Motor neuron (in vitro differentiated cells): ENCODE measurements at places on chromosomes 6 and 20. TPM values are rescaled to one million over a fixed set of nuclear protein-coding genes. Genes with fewer than 3 reads are reported as not detected.

PABPC1L gene
- 12.3 and 13.9 TPM in 2 replicates for total RNA-seq

RNF39 gene
- 0.58 and 1.8 TPM in 2 replicates for total RNA-seq

WFDC12 gene
- total RNA-seq = not detected in 2 replicates

PDCD2 gene
- total RNA-seq = 46.9 and 53.2 TPM in 2 replicates

GSTA3 gene
- not detected in 2 replicates for total RNA-seq

ESR1 gene
- 1.2 and 2.9 TPM in 2 replicates for total RNA-seq

PNPLA1 gene
- total RNA-seq = 0.07 TPM in 1 of 2 replicates, not detected in the other

GRCh38 chr6:105695461-105695860, 292.6 kb upstream of the PREP start:
- no peak for ATAC-seq

GRCh38 chr20:59672576-59672975, 68.2 kb downstream of the PHACTR3 start:
- ATAC-seq = no peak

DNA sequence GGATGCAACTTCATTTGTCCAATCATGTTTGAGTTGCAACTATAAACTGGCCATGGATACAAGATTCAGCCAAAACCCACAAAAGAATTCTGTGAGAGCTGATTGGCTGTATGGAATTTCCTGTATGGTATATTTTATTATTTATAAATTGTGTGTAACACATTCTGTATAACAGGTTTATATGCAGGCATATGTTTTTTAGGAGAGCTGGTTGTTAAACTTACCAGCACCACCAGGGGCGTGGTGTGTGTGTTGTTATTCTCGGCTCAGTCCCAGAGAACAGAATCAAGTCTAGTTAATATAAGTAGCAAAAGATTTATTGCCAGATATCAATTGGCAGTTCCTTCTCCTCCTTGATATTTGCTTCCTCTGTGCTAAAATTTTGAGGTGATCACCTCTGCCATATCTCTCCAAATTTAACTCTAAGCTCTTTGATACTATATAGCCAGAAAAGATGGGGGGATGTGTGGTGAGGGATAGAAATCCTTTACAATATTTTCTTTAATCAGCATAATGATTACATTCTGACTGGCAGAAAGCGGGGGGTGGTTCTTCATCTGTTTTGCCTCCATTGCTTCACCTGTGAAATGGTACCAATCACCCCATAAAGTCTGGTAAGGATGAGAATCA, 22.9 kb downstream of the CNBD2 start:
- peak; percentile 38 for ATAC-seq

- no peak for ATAC-seq
Observed at GRCh38 chr20:48832405-48832730, 4.6 kb upstream of the PREX1 start.

DNA sequence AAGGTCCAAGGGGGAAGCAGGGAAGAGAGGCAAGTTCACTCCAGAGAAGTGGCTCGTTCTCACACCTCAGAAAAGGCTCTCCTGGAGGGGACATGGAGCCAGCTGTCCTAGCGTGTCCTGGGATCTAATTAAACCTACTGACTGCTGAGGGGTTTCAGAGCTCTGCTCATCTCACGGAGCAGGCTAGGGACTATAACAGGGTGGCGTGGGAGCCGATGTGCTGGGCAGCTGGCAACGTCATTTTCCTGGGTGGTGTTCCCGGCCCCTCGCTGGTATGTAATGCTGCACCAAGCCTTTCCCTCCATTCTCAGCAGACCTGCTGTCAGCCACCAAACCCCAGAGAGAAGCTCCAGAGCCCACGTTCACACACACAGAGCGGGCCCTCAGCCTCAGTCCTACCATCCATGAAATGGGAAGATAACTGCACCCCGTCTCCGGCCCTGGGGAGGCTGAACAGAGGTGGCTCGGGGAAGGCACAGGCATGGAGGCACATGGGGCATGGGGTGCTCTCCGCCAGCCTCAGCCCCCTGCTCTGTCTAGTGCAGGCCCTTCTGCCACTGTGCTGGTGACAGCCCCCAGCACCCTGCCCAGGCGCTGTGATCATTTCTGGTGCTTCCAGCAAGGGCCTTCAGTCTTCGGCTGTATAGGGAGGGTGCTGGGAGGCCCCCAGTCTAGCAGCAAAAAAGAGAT, 1.9 kb downstream of the CST7 start:
- no peak for ATAC-seq

- peak; percentile 94 for ATAC-seq
Observed at GRCh38 chr6:133923938-133924593, 29.0 kb upstream of the TBPL1 start.

- peak; percentile 86 for ATAC-seq
Observed at GRCh38 chr6:140441256-140441655, 1066.8 kb upstream of the CITED2 start.

- ATAC-seq = no peak
Observed at GRCh38 chr6:156254240-156254639, 522.9 kb upstream of the ARID1B start.

- ATAC-seq = no peak
Observed at GRCh38 chr6:830667-831327, 137.9 kb upstream of the EXOC2 start.

DNA sequence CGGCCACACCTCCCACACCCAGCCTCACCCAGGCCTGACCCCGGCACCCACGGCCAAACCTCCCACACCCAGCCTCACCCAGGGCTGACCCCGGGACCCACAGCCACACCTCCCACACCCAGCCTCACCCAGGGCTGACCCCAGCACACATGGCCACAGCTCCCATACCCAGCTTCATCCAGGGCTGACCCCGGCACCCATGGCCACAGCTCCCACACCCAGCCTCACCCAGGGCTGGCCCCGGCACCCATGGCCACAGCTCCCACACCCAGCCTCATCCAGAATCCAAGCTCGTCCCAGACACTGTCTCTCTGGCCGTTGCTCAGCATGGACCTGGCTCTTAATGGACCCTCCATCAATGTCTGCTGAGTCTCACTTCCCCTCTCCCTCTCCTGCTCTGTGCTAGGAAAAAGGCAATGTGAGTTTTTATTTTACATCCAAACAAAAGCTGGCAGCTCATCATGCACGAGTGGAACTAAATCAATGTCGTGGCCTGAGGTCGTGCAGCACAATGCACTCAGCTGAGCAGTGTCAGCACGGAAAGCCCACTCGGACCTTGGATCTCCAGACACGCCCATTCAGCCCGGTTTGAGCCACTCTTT, 36.1 kb downstream of the NINL start:
- peak; percentile 79 for ATAC-seq

DNA sequence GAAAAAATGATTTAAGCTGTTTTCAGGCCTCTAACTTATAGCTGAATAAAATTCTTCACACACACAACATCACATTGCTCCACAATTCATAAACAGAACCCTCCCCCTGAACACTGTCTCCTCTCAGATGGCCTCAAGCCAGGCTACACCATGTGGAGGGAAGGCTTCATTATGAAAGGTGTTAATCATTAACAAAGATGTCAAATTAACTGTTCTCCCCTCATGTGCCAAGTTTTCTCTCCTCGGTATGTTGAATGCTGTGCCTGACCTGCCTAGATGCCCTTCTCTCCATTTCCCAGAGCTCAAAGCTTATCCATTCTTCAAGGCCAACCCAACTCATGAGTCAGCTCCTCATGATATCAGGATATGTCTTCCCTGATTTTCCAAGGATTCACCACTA, 210.4 kb downstream of the GMDS start:
- ATAC-seq = no peak

DNA sequence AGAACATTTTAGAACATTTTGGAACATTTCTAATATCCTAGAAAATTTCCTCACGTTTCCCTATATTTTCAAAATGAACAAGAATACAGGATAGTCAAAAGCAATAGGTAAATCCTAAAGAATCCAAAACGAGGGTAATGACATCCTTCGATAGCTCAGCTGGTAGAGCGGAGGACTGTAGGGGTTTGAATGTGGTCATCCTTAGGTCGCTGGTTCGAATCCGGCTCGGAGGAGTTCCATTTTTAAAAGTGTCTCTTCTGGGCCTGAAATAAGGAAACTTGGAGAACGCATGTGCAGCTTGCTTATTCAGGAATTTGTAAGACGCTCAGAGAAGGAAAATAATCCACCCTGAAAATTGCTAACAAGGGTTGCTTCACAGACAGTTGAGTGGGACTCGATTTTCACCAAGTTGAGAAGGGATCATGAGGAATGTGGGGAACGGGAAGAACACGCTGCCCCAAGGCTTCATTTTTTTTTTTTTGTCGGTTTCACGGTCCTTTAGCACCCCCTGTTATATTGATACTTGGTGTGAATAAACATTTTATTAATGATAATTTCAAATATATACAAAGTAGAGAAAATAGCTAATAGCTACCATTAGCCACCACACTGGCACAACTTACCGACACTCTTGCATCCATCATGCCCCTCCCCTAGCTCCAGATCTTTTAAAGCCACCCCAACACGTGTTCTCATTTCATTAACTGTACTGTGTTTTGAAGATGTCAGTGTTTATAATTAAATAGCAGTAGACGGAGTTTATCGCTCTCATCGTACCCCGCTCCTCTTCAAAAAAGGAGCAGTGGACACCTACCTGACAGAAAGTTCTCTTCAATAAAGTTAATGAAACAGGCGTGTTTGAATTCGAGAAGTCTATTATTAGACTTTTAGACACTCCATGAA, 1.8 kb upstream of the ABT1 start:
- peak; percentile 18 for ATAC-seq

- ATAC-seq = no peak
Observed at GRCh38 chr6:149236589-149236988, 80.9 kb upstream of the TAB2 start.

GRCh38 chr6:35774116-35774794, 2.1 kb upstream of the CLPSL2 start:
- no peak for ATAC-seq

- ATAC-seq = no peak
Observed at GRCh38 chr20:56463428-56463827, 5.0 kb upstream of the RTF2 start.

- no peak for ATAC-seq
Observed at GRCh38 chr20:60256811-60257210, 298.6 kb downstream of the CDH26 start.

GRCh38 chr20:57713505-57713903, 3.7 kb upstream of the PMEPA1 start:
- ATAC-seq = no peak

GRCh38 chr6:75272145-75272840, 12.3 kb downstream of the TMEM30A start:
- ATAC-seq = no peak

DNA sequence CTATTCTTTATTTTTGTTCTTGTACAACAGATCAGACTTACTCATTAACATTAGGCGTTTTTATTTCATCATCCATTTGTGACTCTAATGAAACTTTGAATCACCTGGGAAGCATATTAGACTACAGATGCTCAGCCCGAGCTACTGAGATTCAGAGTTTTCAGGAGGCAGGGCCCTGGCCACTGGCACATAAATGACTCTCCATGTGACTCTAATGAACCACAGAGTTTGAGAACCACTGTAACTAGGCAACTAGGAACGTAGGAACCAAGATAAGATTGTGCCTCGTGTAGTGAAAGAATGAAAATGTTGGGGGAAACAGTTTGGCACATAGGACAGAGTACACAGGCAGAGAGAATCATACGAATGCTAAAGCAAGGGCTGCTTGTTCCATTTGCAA, 405.9 kb upstream of the BTBD3 start:
- no peak for ATAC-seq

GRCh38 chr20:34495916-34496315, 20.3 kb upstream of the DYNLRB1 start:
- no peak for ATAC-seq

GRCh38 chr6:54981647-54982046, 135.1 kb downstream of the FAM83B start:
- ATAC-seq = no peak

- no peak for ATAC-seq
Observed at GRCh38 chr20:23139524-23139923, 53.4 kb upstream of the CD93 start.

GRCh38 chr6:126657561-126658175, 317.8 kb downstream of the CENPW start:
- peak; percentile 61 for ATAC-seq

GRCh38 chr6:56055081-56055704, 179.8 kb upstream of the BMP5 start:
- ATAC-seq = no peak

DNA sequence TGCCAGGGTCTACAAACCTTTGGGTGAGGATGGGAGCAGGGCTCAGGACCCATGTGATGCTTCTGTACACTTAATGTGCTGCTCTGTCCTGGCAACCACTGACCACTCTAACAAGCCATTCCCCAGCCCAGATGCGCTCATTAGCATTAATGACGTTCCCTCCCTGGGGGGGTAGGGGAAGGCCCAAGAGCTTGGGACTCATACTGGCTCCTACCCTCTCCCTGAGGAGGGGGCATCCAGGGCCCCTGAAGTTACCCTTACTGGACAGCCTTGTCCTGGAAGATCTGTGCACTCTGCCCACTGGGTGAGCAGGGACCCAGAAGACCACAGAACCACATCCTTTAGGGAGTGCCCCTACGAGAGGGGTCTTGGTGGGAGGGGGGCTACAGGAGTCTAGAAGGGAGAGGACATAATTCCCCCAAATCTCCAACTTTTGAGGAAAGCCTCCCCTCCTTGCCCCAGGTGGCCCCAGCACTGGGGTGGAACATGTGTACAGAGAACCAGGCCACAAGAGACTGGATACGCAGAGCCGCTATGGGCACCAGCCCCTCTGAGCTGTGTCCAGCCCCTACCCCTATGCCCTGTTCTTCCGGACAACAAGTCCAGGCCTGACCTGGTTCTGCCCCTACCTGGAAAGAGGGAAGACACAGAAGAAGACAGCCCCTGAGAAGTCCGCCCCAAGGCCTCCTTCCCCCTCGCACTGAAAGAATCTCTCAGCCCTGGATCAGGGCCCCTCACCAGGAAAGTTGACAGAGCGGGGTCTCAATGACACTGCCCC, 1.4 kb downstream of the TEAD3 start:
- peak; percentile 2 for ATAC-seq

DNA sequence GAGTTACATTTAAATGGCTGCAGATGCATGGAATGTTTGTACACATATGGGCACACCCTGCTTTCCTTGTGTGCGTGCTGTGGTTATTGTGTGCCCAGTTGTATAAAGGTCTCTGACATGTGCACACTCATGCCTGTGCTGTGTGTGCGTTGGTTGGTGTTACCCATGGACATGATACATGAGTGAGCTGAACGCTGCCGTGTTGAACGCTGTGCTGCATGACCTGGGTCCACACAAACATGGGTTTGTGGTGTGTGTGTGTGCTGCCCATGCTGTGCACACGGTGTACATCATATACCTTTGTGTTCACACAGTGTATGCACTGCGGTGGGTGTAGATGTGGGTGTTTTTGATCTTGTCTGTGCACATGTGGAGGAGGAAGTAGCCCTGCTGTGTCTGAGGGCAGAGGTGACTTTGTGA, 54.4 kb downstream of the TOX2 start:
- peak; percentile 14 for ATAC-seq
